A549 treated with ZK216348 at 1 μM for 4 hours (cell line): ENCODE measurements at places on chromosomes 4 and X. TPM values are rescaled to one million over a fixed set of nuclear protein-coding genes. Genes with fewer than 3 reads are reported as not detected.

The SH2D1A gene
- total RNA-seq: not detected in 5 replicates

The TRAM1L1 gene
- 0.18 to 0.66 TPM (median 0.56 TPM) in 5 replicates for total RNA-seq

The GPM6B gene
- 0.04 to 0.11 TPM in 2 of 5 replicates, not detected in the others for total RNA-seq

The CDKL2 gene
- 0.36 to 0.79 TPM (median 0.70 TPM) in 5 replicates for total RNA-seq

The RAB41 gene
- not detected in 5 replicates for total RNA-seq

The ATP1B4 gene
- total RNA-seq: not detected in 5 replicates

The WNK3 gene
- total RNA-seq: 0.05 to 0.07 TPM in 2 of 5 replicates, not detected in the others

The DUX4 gene
- not detected in 5 replicates for total RNA-seq

The DCAF16 gene
- total RNA-seq: 4.5 to 7.9 TPM (median 6.0 TPM) in 5 replicates

The REELD1 gene
- not detected in 5 replicates for total RNA-seq
